ENCODE measurements at places on chromosomes 11 and 22.

DNA sequence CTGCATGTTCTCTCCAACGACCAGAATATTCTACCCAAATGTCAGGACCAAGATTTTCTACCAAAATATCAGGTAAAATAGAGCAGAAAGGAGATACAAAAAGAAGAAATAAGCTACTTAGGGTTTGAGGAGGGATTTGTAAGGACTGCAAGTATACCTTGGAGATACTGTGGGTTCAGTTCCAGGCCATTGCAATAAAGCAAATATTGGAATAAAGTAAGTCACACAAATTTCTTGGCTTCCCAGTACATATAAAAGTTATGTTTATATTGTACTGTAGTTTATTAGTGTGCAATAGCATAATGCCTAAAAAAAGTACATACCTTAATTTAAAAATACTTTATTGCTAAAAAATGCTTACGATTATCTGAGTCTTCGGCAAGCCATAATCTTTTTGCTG is 34.1 kb downstream of the CCDC15 start:
- no peak for DNase-seq

GRCh38 chr22:50161508-50162390 is 8.8 kb upstream of the PANX2 start:
- no peak for DNase-seq

- DNase-seq, result no peak
Measured at GRCh38 chr11:113262594-113262993, 51.8 kb upstream of the TTC12 start.

- DNase-seq, result no peak
Measured at GRCh38 chr11:62603072-62603408, 1.4 kb upstream of the MTA2 start.

DNA sequence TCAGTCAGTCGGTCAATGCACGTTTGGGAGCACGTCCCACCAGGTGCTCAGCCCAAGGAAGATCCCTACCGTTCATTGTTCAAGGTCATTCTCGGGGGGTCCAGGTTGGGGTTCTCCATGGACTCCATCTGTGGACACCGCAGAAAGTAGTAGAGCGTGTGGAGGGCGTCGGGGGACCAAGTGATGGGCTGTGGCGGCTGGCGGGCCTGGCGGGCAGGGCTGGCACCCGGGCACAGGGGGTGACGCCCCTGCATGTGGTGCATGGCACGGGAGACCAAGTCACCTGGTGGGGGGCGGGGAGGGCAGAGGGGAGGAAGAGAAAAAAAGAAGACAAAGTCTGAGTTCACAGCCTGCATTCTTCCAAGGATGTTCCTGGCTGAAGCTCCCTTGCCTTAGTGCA is 91.8 kb downstream of the NAT10 start:
- no peak for DNase-seq

GRCh38 chr22:31148488-31148887 is 8.2 kb upstream of the PLA2G3 start:
- DNase-seq, result no peak
